ENCODE measurements at places on chromosomes 1 and 21.

DNA sequence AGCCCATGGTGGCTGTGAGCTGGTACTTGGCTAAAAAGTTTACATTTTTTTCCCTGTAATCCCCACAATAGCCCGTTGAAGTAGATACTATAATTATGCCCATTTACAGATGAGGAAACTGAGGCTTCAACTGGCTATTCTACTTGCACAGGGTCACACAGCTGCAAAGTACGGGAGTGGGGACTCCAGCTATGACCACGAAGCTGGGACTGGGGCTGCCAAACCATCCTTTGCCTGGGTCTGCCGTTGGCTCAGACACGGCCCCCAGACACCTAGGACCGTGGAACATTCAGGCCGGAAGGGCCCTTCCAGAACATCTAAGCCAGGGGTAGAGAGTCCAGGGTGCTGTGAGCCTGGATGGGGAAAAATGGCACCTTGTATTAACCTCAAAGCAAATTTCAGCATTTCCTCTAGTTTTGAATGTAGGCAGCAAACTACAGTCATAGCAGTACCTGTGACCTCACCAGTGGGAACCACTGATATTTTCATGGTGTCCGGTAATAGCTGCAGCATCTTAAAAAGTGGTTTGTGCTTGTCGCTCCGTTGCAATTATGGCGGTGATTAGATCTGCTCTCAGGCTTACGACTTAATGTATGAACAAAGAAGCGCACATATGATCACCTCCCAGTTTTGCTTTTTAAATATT, 4.3 kb downstream of the TP73 start:
- no peak for DNase-seq

DNA sequence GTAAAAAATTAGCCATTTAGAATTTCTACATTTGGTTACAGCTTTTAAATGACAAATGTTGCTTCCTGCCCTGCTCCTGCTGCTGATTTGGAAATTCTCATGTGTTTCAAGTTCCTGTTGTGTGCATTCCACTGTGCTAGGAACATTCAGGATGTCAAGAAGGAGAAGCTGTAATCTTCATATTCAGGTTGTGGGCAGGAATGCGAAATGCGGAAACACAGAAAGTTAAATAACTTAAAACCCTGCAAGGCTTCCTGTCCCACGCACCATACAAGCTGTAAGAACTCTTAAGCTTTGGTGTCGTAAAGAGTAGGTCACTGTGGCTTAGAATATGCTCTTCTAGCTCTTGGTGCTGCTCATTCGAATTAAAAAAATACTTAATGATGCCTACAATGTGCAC, 52.6 kb downstream of the S100B start:
- no peak for DNase-seq

DNA sequence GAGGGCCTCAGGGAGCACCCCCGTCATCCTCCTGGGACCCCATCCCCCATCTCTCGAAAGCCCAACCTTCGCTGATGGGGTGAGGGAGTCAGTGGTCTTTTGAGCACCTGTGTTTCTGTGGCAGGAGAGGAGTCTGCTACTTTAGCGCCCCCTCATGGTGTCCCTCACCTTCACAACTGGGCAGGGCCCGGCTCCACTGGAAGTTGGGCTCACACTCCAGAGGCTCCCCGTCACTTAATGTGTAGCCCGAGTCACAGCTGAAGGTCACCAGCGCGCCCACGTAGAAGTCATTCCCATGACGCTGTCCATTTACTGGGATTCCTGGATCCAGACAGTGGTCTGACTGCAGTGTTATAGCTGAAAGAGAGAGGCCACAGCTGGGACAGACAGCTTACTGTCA, 139.5 kb upstream of the HMGB4 start:
- DNase-seq = no peak

DNA sequence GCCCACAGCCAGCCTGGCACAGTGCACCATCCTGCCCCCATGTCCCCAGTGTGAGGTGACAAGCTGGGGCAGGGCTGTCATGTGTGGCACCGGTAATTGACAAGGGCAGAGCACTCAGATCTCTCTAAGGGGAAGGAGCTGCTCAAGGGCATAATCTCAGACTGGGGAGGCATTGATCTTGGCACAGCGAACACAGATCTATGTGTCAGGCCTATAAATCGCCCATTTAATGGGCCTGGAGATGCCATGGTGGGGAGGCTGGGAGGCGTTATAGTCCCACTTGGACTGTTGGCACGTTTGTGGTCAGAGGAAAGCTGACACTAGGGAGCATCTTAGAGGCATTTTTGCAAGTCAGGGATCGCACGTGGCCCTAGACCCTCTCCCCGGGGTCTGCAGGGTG, 594.1 kb downstream of the PTPRU start:
- no peak for DNase-seq

DNA sequence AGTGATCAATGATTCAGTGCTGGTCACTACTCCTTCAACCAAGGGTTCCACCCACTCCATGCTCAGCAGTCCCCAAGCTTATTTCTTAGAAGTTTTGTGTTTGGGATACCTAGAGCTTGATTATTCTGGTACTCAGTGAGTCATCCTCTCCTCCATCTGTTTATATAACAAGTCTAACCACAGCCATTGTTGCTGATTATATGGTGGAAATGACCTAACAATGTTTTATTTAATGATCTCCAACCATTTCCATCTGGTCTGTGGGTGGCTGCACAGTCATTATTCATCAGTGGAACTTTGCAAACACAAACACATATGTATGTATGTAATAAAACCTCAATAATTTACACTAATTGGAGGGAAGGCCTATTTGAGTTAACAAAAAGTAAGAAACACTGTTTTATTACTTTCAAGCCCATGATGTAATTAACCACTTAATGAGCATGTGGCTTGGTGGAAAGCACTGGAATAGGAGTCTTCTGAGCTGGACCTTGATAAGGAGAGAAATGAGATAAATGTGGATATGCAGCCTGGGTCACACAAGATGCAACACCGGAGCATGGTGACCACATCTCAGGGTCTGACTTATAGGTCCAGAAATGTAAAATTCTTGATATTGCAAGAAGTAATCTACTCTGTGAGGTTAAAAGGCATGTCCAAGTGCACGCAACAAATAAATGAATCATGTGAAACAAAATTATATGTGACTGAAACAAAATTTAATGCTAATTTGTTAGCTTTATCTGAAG, 99.0 kb upstream of the WLS start:
- DNase-seq = no peak

GRCh38 chr1:53011175-53011574, 50.8 kb upstream of the PODN start:
- DNase-seq = no peak

DNA sequence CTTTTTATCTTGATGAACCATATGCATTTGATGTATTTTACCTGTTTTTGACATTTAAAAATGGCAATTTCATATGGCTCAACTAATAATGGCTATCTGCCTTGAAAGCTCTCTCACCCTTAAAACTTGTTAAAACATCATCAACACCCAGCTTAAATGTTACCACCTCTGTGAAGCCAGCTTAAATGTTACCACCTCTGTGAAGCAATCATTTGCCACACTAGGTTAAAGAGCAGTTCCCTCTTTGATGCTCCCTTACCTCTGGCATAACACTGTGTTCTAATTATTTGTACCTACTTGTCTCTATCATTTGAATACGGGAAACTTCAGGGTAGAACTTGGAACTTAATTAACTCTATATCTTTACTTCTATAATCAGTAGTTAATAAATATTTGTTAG, 182.0 kb downstream of the LHX8 start:
- no peak for DNase-seq

DNA sequence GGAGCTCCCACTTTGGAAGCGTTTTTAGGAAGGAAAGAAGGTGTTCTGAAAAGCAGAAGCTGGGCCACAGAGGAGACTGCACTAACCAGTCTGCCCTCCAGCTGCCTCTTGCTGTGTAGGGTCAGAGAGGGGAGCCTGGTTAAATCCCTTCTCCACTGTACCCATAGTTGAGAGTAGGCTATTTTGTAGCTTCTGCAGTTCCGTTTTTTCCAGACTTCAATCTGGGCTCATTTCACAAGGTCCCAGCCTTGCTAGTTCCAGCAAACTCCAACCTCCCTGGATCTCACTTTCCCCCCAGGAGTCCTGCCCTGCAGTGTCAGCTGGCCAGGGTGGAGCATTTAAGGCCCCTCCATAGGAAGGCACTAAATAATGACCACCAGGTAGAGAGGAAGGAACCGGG, 11.0 kb downstream of the TNN start:
- no peak for DNase-seq

DNA sequence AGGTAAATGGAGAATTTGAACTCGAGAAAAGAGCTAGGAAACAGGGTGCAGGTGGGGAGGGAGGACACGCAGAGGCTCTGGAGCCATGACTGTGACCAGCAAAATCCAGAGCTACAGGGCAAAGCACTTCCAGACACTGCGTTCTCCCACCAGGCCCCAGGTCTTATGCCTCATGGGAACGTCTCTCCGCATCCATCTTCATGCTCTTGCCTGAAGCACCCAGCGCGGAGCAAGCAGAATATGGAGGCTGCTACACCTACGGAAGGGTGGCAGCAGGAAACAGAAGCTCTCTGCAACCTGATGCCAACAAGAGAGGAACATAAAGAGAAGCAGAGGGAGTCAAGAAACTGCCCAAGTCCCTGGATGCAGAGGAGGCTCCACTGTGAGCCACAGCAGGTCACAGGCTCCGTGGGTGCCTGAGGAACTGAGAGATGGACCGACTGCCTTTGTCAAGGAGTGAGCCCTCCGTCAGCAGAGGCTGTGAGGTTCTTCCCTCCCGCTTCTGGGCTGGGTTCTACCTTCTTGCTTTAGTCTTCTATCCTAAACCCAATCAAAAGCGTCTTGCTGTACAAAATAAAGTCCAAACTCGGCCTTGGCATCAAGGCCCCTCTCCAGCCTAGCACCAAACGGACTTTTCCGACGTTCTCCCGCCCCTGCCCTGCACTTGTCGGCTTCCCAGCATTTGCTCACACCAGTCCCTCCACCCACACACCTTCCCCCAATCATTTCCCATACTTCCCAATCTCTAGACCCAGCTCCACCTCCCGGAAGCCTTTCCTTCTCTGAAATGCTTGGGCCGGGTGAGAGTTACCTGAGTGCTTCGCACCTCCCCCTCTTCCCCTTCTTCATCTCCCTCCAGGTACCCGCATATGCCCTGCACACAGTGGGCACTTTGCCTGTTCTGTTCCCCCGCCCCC, 930 bp downstream of the DHCR24 start:
- no peak for DNase-seq

DNA sequence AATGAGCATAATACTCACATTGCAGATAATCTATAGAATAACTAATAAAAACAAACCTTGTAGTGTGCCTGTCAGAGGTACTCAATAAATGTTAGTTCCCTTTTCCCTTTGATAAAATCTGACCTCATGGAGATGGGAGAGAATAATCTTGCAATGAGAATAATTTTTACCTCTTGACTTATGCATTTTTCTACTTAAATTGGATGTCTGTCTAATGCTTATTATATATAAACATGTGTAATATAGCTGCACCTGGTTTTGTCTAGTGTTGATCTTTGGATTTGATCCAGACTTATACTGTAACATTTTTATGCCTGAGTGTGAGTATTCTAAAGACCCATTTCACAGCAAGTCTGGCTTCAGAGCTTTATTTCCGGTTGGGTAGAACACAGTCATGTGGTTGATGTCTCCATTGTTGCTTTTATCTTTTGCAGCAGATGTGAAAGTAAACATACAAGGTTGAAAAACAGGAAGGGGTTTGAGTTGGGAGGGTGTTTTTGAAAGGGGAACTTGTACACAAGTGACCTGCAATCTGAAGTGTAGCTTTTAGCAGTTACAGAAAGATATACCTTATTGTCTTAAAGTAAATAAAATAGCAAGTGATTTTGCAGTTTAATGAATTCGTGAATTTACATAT, 12.4 kb downstream of the EPB41 start:
- DNase-seq = no peak

- DNase-seq = no peak
Observed at GRCh38 chr1:218669431-218669830, 324.3 kb downstream of the TGFB2 start.

GRCh38 chr1:199303035-199303434, 664.2 kb downstream of the PTPRC start:
- no peak for DNase-seq

DNA sequence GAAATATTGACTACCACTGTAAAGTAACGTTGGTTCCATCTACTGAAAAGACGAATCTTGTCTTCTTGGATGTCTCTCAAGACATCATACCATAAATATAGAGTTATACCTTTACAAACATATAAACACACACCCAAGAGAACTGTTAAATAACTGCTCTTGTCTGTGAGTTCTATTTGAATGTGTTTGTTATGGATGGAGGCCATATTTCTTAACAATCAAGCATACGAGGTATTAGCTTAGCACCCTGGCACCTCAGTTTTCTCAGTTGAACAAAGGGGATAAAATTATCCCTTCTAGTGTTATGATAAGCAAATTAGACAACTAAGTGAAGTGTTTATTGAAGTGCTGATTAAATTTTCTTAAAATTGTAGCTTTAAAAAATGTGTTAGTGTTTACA, 336.6 kb upstream of the ZRANB2 start:
- DNase-seq = no peak

GRCh38 chr21:25246546-25246945, 360.7 kb downstream of the MRPL39 start:
- DNase-seq = no peak

DNA sequence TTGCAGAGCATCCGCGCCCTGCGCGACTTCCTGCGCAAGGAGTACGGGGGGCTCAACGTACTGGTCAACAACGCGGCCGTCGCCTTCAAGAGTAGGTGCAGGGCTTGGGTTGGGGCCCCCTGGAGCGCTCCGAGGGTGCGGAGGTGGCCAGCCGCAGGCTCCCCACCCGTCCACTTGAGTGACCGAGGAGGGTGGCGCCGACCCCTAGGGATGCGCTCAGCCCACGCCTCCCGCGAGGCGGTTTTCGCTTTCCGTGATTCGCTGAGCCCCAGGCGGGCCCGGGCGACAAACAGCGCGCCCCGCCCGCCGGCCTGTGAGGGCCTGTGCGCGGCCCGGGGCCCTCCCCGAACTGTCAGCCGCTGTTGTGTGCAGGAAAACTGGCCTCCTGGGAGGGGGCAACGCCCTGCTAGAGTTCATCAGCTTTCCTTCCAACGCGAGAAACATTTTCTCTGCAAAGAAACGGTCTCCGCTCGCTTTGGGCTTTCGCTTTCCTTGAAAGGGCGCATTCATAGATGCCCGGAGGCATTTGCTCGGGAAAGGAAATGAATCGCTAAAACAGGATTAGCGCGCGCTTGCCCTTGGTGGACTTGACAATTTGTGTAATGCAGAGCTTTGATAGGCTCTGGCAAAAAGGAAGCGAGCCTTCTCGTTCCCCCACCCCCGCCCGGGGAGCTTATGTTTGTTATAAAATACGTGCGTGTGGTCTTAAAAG, 668 bp downstream of the CBR3 start:
- DNase-seq = peak; percentile 45

- no peak for DNase-seq
Observed at GRCh38 chr1:65512967-65513780, 92.7 kb downstream of the LEPR start.

DNA sequence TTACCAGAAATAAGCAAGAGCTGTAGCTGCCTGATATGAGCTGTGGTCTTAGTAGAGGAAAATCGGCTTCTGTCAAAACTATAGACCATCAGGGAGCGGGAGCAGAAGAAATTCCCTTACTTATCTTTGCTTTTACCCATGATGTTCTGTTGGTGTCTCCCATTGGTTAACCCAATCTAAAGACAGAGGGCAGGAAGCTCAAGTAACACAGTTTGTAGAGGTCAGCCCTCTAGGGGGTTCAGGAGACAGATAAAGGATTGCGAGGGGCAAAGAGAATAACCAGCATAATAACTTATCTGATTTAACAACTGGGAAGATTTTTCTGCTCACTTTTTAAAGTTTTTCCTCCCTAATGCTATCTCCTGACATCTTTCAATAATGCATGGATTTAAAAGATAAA, 142.4 kb downstream of the NTMT2 start:
- DNase-seq = no peak

- no peak for DNase-seq
Observed at GRCh38 chr1:32538887-32539583, at the start of gene ZBTB8A. Gene ZBTB8A, plus strand, starts transcription at chr1:32539427. Its CDS starts 53,505 bp downstream, at chr1:32592932.

All from stimulated activated CD4-positive, alpha-beta T cell treated with anti-CD3 and anti-CD28 coated beads, Interleukin-2, amount 100 ng/mL, for 48 hours (primary cell).